Cortex of kidney (tissue), 1 donor: ENCODE measurements at places on chromosomes 4 and X.

DNA sequence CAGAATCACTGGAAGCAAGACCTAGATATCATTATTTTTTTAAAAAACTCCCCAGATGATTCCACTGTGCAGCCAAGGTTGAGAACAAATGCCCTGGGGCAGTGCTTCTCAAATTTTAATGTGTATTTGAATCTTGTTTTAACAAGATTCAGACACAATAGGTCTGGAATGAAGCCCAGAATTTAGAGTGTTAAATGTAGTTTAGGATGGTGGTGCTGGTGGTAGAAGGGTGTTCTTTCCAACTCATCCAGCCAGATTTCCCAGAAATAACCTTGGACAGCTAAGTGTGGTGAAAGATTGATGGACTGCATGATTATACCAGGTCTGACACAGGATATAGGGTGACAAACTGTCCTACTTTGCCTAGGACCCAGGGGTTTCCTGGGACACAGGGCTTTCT is 120.1 kb upstream of the MED14 start:
- no peak for DNase-seq

DNA sequence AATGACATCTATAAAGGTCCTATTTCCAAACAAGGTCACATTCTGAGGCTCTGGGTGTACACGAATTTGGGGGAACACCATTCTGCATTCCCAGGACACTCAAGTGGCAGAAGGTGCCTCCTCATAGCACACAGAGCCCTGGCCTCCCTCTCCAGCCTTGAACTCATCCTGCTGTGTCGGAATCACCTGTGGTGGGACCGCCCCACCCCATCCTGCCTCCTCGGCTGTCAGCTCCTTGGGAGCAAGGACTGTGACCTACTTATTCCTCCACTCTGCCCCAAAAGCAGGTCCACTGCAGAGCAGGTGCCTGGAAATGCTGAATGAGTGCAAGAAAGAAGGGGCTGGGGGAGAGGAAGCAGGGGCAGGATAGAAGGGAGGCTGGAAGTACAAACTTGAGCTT is 33.5 kb downstream of the HTRA3 start:
- DNase-seq, result no peak

DNA sequence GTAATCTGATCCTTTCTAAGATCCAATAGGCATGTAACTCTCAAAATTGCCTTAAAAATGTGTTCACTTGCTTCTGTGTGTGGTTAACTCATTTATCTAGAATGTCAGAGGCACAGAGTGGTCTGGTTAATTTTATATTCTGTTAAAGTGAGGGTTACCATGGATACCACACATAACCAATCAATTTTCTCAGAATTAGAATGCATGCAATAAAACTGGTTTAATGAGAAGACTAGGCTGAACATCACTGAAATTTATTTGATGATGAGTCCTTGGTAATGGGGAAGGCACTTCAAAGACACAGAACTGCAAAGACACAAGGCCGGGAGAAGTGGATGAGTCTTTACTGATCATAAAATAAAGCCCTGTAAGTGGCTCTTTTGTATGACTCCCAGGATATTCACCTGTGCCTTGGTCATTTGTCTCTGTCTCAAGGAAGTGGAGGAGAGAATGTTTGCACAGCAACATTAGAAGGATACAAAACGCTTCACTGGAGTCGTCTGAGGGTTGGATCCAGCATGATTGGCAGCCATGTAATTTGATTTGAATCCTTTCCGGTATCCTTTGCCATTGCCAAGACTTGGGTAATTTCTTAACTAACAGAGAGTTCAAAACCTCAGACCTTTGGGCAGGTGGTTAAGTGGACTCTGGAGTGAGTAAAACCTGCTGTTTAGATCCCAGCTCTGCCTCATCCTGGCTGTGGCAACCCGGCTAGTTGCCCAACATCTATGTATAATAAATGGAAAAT is 94.0 kb upstream of the RBPJ start:
- no peak for DNase-seq

DNA sequence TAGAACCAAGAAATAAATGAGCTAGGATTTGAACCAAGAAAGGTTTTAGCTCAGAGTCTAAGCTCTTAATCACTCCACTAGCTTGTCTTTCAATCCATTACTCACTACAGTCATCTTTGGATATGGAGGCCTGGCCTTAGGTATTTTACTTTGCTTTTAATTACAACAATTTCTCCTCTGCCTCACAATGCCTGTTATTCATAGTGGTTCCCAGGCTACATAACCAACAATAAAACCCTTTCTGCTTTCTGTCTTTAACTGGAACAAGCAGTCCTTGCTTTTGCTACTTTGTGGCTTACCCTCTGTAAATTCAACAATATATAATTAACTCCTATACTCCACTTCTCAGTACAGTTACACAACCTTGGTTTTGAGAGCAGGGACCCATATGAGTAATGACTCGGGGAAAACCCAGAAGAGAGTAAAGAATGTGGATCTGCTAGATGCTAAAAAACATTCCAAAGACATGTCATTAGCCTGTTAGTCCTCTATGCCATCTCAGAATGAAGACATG is 94.7 kb upstream of the NAP1L5 start:
- no peak for DNase-seq

- no peak for DNase-seq
Measured at GRCh38 chrX:135632353-135632752, 81.1 kb upstream of the CT45A1 start.

DNA sequence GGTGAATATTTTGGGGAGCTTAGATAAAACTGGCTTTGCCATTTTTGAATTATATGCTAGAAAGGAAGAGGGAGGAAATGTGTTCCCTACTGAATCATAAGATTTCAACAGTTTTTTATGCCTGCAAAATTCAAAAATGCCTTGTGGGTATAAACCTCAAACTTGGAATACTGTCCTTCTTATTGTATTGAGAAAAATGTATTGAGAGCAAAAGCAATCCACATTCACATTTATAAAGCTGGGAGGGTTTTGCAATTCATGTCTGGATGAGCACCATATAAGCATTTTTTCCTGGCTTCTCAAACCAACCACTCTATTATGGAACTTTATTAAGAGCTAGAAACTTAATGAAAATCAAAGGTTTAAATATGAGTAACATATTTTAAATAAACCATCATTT is 289.8 kb downstream of the PCDH7 start:
- DNase-seq, result no peak

DNA sequence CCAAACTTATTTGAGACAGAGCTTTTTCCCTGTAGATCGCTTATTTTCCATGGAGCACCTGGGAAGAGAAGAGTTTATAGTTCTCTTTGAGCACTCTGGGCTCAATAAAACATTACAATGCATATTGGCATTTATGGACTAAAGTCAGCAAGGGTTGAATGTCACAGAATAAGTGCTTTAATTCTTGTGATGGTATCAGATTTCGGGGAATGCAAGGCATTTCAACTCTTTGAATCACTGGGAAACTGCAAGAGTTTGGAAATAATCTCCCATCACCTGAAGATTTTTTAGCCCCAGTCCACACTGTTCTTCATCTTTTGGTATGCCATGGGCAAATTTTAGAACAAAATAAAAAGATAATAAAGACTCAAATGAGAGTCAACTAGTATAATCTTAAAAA is 111.5 kb upstream of the WDFY3 start:
- DNase-seq, result no peak

- DNase-seq, result no peak
Measured at GRCh38 chrX:31271615-31272471, 200.0 kb upstream of the FTHL17 start.

- no peak for DNase-seq
Measured at GRCh38 chr4:40736910-40737309, 12.8 kb upstream of the NSUN7 start.
